Lower leg skin (tissue), 4 donors: ENCODE measurements at places on chromosomes 3 and 15. TPM values are rescaled to one million over a fixed set of nuclear protein-coding genes. Genes with fewer than 3 reads are reported as not detected.

DNA sequence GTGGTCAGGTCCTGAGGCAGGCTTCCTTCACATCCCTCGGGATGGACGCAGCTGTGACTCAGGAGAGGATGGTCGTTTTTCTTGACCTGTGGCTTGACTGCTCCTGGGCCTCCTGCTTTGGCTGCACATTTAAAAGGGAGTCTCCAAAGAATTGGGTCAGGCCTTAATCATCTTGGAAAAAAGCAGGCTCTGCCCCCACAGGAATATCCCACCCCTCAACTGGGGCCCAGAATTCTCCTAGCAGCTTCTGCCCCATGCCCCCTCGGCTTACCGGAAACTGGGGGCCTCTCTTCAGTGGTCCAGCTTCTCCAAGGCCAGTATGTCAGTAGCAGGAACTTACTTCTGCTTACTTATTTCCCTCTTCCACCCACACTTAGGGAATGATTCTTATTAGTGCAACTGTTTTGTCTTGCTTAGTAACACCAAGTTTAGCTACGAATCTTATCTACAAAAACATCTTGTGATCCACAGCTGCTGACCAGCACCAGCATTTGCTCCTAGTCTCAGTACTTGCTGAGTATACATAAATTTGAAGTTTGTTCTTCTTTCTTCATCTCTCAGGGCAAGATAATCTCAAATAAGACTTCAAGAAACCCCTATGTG lies 35.7 kb downstream of the ATG7 start:
- no peak for DNase-seq

DNA sequence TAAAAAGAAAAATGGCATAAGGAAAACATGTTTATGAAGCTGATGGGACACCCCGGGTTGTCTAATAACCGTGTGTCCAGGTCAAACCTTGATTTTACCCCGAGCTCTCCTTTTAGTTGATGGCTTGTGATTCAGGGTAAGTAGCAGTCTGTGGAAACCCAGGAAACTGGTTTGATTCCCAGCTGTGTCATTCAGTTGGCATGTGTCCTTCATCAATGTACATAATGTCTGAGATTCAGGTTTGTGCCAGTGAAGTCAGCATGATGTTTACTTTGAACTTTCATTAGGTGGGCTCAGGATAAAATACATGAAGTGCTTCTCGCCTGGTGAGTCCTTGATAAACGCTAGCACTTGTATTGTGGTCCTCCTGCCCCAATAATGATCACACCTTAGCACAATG lies 4.3 kb upstream of the COPG1 start:
- DNase-seq: no peak

DNA sequence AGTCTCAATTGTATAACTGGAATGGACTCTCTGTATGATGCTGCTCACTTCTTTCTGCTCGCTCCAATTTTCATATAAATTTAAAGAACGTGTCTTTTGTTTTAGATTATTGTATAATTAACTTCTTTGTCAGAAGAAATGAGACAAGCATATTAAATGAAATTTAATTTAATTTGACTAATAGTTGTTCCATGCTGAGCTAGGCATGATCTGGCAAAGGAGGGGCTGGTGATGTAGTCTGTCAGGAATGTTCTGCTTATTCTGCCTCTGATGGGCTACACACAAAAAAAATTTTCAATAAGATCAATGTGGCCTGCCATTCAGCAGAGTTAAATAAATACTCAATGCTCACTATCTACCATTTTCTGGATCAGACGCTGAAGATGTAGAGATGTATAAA lies 208.4 kb upstream of the CD96 start:
- no peak for DNase-seq

- no peak for DNase-seq
Measured at GRCh38 chr3:110296885-110297284, 774.7 kb upstream of the NECTIN3 start.

DNA sequence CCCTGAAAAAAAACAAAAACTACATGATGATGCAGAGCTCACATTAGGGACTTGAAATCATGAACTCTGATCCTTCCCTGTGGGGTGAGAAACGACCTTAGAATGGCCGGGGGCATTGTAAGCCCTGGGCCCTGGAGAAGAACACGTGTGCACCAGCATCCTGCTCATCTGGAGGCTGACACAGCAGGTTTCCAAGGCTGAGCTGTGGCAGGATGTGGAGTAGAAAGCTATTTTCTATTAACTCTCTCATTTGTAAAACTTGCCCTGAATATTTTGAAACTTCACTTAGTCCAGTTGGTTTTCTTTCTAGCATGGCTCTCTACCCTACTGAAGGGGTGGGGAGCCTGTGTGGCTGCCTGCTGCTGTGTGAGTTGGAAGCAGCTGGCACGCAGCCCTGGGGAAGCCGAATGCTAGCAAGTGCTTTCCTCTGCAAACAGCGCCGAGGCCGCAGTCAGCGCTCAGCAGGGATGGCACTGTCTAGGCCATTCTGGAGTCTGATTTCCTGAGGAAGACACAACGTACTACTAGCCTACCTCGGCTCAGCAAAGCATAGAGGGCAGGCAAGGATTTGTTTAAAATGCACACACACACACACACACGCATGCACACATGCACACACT lies 58.0 kb downstream of the GABRG3 start:
- DNase-seq: no peak

GRCh38 chr3:46586738-46587246 lies 20.7 kb upstream of the LRRC2 start:
- DNase-seq: no peak

Gene SUCLG2
- 38.7 TPM for total RNA-seq

Gene RAD51
- 1.4 TPM for total RNA-seq

Gene TFG
- total RNA-seq: 61.0 TPM

Gene CLDN18
- total RNA-seq: not detected

Gene LINGO1
- total RNA-seq: 0.42 TPM

Gene STAC
- 0.86 TPM for total RNA-seq

Gene DCBLD2
- total RNA-seq: 13.8 TPM
